ENCODE measurements at places on chromosomes 12 and 14.

GRCh38 chr12:29145372-29146170 is 3.5 kb upstream of the FAR2 start:
- H3K36me3 ChIP-seq = peaks cover 11% of the 10 kb centered on the region
- DNase-seq = peak; percentile 63
- no peaks in the 10 kb centered on the region for H3K27me3 ChIP-seq
- H3K4me1 ChIP-seq = peaks cover 2% of the 10 kb centered on the region
- no peak overlapping the region for H3K27ac ChIP-seq

GRCh38 chr14:91202234-91202974 is 42.1 kb downstream of the GPR68 start:
- H3K4me1 ChIP-seq = no peaks in the 10 kb centered on the region
- no peak overlapping the region for H3K27ac ChIP-seq
- no peak for DNase-seq
- no peaks in the 10 kb centered on the region for H3K27me3 ChIP-seq
- peaks cover 17% of the 10 kb centered on the region for H3K36me3 ChIP-seq

DNA sequence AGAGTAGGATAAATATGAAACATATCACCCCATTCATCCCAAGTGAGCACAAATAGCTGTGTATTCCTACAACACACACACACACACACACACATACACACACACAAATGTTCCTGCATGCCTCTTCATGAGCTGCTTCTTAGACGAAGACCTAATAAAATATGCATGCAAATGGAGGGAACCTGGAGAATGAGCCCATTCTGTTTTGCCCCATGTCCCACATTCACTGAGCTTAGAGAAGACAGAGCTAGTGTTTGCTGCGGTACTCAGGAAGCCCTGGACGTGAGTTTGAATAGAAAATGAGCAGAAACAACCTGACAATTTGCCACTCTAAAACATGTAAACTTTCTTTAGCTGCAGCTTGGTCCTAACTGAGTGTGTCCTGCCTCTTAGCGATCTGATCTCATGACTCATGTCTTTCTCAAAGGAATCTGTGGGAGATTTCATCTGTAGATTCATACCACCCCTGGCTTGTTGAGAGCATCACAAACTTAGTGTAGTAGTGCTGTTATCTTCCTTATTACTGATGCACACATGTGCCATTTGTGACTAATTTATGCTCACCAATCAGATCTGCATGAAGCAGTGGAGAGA is 86.8 kb downstream of the ITPR2 start:
- peaks cover 22% of the 10 kb centered on the region for H3K4me1 ChIP-seq
- H3K36me3 ChIP-seq = no peaks in the 10 kb centered on the region
- H3K27ac ChIP-seq = no peak overlapping the region
- DNase-seq = no peak

GRCh38 chr12:4564818-4565217 is 2.8 kb downstream of the DYRK4 start:
- peaks cover 10% of the 10 kb centered on the region for H3K36me3 ChIP-seq
- H3K4me3 ChIP-seq = no peak overlapping the region
- H3K27me3 ChIP-seq = peaks cover 9% of the 10 kb centered on the region
- no peak for DNase-seq
- H3K27ac ChIP-seq = no peak overlapping the region

DNA sequence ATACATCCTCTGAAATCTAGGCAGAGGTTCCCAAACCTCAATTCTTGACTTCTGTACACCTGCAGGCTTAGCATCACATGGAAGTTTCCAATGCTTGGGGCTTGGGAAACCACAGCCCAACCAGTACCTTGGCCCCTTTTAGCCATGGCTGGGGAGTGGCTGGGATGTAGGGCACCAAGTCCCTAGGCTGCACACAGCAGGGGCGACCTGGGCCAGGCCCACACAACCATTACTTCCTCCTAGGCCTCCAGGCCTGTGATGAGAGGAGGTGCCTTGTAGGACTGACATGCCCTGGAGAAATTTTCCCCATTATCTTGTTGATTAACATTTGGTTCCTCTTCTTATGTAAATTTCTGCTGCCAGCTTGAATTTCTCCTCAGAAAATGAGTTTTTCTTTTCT is 1387.4 kb downstream of the FSCB start:
- H3K36me3 ChIP-seq = peaks cover 26% of the 10 kb centered on the region
- H3K27ac ChIP-seq = no peak overlapping the region
- H3K4me1 ChIP-seq = no peaks in the 10 kb centered on the region

- no peaks in the 10 kb centered on the region for H3K27me3 ChIP-seq
- 0 out of 2 replicates have a peak, but pooled peaks cover 3% of the 10 kb centered on the region for H3K4me1 ChIP-seq
Observed at GRCh38 chr12:66915306-66915904, 236.5 kb upstream of the GRIP1 start.

- no peaks in the 10 kb centered on the region for H3K4me1 ChIP-seq
- H3K4me3 ChIP-seq = no peak overlapping the region
- no peak overlapping the region for H3K27ac ChIP-seq
- no peak for DNase-seq
- H3K36me3 ChIP-seq = no peaks in the 10 kb centered on the region
Observed at GRCh38 chr12:85516667-85517325, 236.8 kb downstream of the ALX1 start.

- H3K27ac ChIP-seq = no peak overlapping the region
- H3K4me1 ChIP-seq = no peaks in the 10 kb centered on the region
- no peak for DNase-seq
- H3K4me3 ChIP-seq = no peak overlapping the region
Observed at GRCh38 chr12:32920506-32921085, 24.0 kb upstream of the PKP2 start.

GRCh38 chr14:75649773-75650172 is 10.9 kb downstream of the ERG28 start:
- H3K27ac ChIP-seq = no peak overlapping the region
- no peak for DNase-seq
- H3K36me3 ChIP-seq = peaks cover 32% of the 10 kb centered on the region

GRCh38 chr14:31283153-31283552 is 75.6 kb upstream of the HECTD1 start:
- DNase-seq = no peak
- no peaks in the 10 kb centered on the region for H3K27me3 ChIP-seq
- H3K4me3 ChIP-seq = no peak overlapping the region
- peaks cover 15% of the 10 kb centered on the region for H3K36me3 ChIP-seq
- H3K27ac ChIP-seq = no peak overlapping the region

DNA sequence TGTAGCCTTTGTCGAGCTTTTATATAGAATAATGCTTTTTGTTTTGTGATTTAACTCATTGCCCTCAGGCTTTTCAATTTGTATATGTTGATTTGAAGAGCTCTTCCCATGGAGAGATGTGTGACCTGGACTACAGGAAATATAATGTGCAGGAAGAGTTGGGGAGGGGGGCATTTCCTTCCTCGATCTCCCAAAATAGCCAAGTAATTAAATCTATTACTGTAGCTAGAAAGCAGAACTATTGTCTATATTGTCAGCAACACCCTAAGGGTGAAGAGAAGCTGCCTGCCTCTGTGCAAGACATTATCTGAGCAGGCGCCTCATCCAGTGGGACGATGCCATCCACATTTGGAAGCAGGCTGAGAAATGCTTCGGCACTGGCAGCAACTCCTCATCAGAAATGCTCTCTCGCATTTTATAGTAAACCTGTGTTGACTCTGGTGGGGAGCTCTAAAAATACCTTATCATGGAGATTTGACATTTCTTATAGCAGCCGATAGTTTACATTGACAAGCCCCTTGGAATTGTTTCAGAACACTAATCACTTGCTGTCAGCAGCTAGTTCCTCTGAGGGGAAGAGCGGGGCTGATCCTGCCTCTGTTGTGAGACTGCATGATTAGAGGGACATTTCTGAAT is 392.5 kb upstream of the RGS6 start:
- no peaks in the 10 kb centered on the region for H3K36me3 ChIP-seq
- H3K27ac ChIP-seq = no peak overlapping the region
- no peak for DNase-seq
- no peak overlapping the region for H3K4me3 ChIP-seq

DNA sequence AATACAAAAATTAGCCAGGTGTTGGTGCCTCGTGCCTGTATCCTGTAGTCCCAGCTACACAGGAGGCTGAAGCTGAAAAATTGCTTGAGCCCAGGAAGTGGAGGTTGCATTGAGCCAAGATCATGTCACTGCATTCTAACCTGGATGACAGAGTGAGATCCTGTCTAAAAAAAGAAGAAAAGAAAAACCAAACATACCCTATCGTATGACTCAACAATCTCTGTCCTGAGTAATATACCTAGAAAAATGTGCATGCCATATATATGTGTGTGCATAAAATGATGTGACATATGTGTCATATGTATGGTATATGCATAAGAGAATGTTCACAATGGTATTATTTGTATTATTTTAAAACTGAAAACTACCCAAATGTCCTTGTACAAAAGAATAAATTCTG is 261.5 kb upstream of the CLEC14A start:
- no peak overlapping the region for H3K4me3 ChIP-seq
- no peaks in the 10 kb centered on the region for H3K27me3 ChIP-seq

- H3K4me3 ChIP-seq = no peak overlapping the region
- DNase-seq = no peak
- H3K36me3 ChIP-seq = no peaks in the 10 kb centered on the region
- no peak overlapping the region for H3K27ac ChIP-seq
Observed at GRCh38 chr12:14618983-14619382, 51.3 kb upstream of the PLBD1 start.

DNA sequence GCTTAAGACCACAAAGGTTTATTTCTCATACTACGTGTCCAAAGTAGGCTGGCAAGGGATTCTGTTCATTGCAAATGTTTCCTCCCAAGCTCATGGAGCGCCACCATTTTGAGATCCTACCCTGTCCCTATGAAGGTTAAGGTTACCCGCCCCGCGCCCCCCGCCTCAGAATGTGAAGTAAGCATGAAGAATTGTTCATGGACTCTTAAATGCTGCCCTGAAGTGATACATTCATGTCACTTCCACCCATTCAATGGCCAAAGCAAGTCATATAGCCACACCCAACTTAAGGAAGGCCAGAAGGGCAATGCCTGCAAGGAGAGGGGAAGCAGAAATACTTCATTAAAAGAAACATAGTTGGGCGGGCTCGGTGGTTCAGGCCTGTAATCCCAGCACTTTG is 4.2 kb downstream of the TMEM253 start:
- peaks cover 14% of the 10 kb centered on the region for H3K4me1 ChIP-seq
- no peak overlapping the region for H3K27ac ChIP-seq
- H3K27me3 ChIP-seq = no peaks in the 10 kb centered on the region
- H3K4me3 ChIP-seq = peak overlapping the region; percentile 83
- DNase-seq = no peak

DNA sequence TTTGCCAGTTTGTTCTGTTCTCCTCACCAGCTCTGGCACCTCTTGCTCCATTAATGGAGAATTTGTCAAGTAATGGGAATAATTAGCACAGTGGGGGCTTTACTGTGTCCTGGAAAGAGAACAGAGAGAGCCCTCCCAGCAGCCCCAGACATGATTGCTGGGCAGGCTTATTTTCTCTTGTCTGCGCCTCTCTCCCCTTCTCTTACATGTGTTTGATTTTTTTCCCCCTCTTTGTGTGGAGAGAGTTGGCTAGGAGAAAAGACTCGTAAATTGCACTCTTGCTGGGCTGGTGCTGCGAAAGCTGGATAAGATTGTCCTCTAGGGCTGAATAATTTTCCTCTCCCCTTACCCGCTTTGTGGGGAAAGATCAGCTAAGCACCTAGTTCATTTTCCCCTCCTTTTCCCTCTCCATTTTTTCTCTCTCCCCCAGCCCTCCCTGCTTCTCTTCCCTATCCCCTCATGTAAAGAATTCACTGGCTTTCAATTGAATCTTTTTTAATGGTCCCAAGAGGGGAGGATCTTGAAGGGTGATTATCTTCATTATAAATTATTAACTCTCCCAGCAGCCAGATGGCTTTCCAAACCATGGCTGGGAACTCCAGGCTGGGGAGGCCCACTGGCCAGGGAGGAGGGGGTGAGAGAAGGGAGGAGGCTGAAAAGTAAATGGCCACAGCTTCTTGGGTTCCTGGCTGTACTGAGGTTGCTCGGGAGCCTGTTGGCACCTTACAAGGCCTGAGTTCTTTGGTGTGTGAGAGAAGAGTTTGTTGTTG is 62.2 kb downstream of the NRXN3 start:
- H3K27me3 ChIP-seq = no peaks in the 10 kb centered on the region
- no peaks in the 10 kb centered on the region for H3K36me3 ChIP-seq
- no peaks in the 10 kb centered on the region for H3K4me1 ChIP-seq
- DNase-seq = no peak
- H3K4me3 ChIP-seq = no peak overlapping the region
- no peak overlapping the region for H3K27ac ChIP-seq

GRCh38 chr12:131065801-131066200 is 112.1 kb downstream of the ADGRD1 start:
- DNase-seq = peak; percentile 17
- no peak overlapping the region for H3K27ac ChIP-seq
- no peaks in the 10 kb centered on the region for H3K4me1 ChIP-seq
- H3K4me3 ChIP-seq = no peak overlapping the region
- H3K36me3 ChIP-seq = no peaks in the 10 kb centered on the region
- no peaks in the 10 kb centered on the region for H3K27me3 ChIP-seq

- no peak overlapping the region for H3K4me3 ChIP-seq
- no peak overlapping the region for H3K27ac ChIP-seq
- peaks cover 2% of the 10 kb centered on the region for H3K4me1 ChIP-seq
- H3K36me3 ChIP-seq = no peaks in the 10 kb centered on the region
- DNase-seq = peak; percentile 27
Observed at GRCh38 chr12:99498756-99499155, 148.8 kb upstream of the GARIN6 start.

DNA sequence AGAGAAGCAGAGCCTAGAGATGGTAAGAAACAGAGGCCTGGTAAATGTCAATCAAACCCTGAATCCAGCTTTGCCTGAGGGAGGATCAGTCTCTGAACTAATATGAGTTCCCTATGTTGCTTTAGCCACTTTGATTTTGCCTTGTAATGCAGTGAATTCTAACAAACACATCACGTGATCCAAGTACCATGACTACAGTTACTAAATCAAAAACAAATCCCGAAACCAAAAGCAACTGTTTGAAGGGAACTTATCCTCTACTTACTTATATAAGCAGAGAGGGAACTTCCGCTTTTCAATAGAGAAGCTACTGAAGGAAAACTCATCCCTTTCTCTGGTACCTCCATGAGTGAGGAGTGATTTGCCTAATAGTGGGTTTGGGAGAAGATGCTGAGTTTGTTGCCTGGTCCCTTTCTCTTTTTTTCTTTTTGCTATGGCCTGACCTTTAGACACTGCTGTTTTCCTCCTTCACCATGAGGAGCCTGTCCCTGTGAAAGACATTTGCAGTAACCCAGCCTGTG is 7.7 kb upstream of the PPTC7 start:
- H3K27me3 ChIP-seq = no peaks in the 10 kb centered on the region
- no peak overlapping the region for H3K27ac ChIP-seq
- no peaks in the 10 kb centered on the region for H3K36me3 ChIP-seq
- DNase-seq = no peak

GRCh38 chr12:112518365-112518735 is 99.6 kb downstream of the PTPN11 start:
- H3K36me3 ChIP-seq = no peaks in the 10 kb centered on the region
- no peak overlapping the region for H3K27ac ChIP-seq
- H3K27me3 ChIP-seq = no peaks in the 10 kb centered on the region
- H3K4me3 ChIP-seq = no peak overlapping the region
- DNase-seq = no peak
- no peaks in the 10 kb centered on the region for H3K4me1 ChIP-seq

DNA sequence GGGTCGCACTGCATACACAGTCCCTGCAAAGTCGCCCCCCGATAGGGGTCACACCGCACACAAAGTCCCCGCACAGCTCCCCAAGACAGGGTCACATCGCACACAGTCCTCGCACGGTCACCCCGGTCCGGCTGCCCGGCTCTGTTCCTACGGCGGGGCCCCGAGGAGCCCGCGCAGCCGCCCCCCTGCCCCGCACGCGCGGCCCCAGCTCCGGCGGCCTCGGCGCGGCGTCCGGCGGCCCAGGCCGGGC is 300 bp downstream of the SSH1 start:
- DNase-seq = no peak
- peaks cover 5% of the 10 kb centered on the region for H3K4me1 ChIP-seq
- H3K4me3 ChIP-seq = peak overlapping the region; percentile 95

Measured in H9 (cell line).